ENCODE measurements at places on chromosomes 6 and 20. TPM values are rescaled to one million over a fixed set of nuclear protein-coding genes. Genes with fewer than 3 reads are reported as not detected.

The FAM217A gene
- not detected for total RNA-seq

The RAET1L gene
- total RNA-seq: not detected

The C20orf141 gene
- total RNA-seq: not detected

The SLC13A3 gene
- 0.63 TPM for total RNA-seq

The SPDEF gene
- 0.25 TPM for total RNA-seq

The DAAM2 gene
- not detected for total RNA-seq

The OVOL2 gene
- total RNA-seq: not detected

The DLK2 gene
- total RNA-seq: not detected

The OLIG3 gene
- total RNA-seq: not detected

The MKKS gene
- total RNA-seq: 3.5 TPM

The EYS gene
- not detected for total RNA-seq

The MYB gene
- total RNA-seq: 0.40 TPM

The GRM1 gene
- not detected for total RNA-seq

The TFAP2D gene
- total RNA-seq: not detected

The POU5F1 gene
- total RNA-seq: not detected

The MAS1 gene
- not detected for total RNA-seq

The DCDC2 gene
- not detected for total RNA-seq

The VSTM2L gene
- not detected for total RNA-seq

The SPATA2 gene
- 16.4 TPM for total RNA-seq

The PDE10A gene
- not detected for total RNA-seq

The BMP2 gene
- 0.45 TPM for total RNA-seq

The HLA-DOA gene
- total RNA-seq: 1.2 TPM

The GGTLC1 gene
- total RNA-seq: not detected

The MMP24 gene
- total RNA-seq: 0.16 TPM

The CYB5R4 gene
- total RNA-seq: 40.5 TPM

The NKAIN2 gene
- total RNA-seq: not detected

The KIF25 gene
- not detected for total RNA-seq

The DZANK1 gene
- 5.7 TPM for total RNA-seq

The LAMA2 gene
- 3.6 TPM for total RNA-seq

The RBPJL gene
- not detected for total RNA-seq

Measured in natural killer cell (primary cell).